ENCODE measurements at places on chromosomes 16 and 17.

DNA sequence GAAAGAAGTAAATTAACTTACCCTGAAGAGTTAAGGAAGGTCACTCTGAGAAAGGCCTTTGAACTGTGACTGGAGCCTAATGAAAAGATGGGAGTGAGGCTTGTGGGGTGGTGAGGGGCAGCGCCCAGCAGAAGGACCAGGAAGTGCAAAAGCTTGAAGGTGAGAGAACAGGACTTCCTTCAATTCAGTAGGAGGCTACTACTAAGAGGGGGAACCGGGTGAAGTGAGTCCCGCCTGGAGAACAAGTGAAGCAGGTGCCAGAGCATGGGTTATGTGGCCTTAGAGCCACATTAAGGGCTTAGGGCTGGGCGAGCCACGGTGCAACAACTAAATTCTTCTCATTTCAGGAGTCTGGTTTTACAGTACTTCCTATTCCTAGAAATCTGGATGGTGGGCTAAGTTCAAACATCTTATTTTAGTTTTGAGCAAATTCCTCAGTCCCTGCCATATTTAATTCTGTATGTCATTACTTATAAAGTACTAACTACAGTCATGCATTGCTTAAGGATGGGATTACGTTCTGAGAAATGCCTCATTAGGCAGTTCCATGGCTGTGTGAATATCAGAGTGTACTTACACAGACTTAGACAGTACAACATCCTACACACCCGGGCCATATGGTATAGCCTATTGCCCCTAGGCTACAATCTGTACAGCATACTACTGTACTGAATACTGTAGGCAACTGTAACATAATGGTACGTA, 5.1 kb downstream of the CFAP20 start:
- no peak for DNase-seq

GRCh38 chr17:69809331-69809730, 265.7 kb upstream of the KCNJ16 start:
- DNase-seq, result peak; percentile 12

GRCh38 chr16:57384248-57385070, 12.2 kb downstream of the CX3CL1 start:
- no peak for DNase-seq

GRCh38 chr17:41680426-41681040, 8.2 kb upstream of the EIF1 start:
- no peak for DNase-seq

- DNase-seq, result peak; percentile 40
These were observed 20.7 kb downstream of the ADAP2 start for GRCh38 chr17:30942308-30943079.

- no peak for DNase-seq
These were observed 12.5 kb upstream of the CIBAR2 start for GRCh38 chr16:85124636-85125346.

- peak; percentile 72 for DNase-seq
These were observed 51.4 kb downstream of the HS3ST3A1 start for GRCh38 chr17:13550291-13550690.

DNA sequence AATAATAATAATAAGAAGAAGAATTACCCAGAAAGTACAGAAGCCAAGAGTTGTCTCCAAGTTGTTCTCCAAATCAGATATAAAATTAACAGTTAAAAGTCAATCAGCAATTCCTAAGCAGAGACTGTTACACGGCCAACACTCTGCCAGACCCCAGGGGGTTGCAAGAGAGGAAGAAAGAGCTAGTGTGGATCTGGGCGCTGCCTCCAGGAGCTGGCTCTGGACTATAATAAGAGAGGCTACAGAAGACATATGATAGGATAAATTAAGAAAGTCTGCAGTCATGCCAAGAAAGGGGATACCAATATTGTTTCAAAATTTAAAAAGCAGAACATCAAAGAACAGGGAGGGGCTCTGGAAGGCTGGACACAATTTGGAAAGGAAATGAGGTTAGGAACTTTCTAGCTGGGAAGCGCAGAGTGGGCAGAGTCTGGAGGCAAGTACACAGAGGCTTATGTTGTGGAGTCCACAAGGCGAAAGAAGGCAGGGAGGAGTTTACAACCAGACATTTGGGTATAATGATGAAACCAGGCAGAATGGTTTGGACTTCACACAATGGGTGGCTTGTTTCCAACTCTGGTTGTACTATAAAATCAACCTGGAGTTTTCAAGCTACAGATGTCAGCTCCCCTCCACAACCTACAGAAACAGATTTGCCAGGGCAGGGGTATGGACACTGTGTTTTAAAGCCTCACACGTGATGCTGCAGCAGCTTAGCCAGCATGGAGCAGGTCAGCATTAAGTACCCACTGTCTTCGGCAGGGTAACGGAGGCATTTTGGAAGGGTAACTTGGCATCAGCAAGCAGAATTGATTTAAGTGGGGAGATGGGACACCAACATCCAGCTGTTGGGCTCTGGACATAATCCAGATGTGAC, 49.4 kb downstream of the SLC39A11 start:
- no peak for DNase-seq

- DNase-seq, result no peak
These were observed 23.0 kb downstream of the STXBP4 start for GRCh38 chr17:54991567-54991966.

GRCh38 chr17:39283896-39284295, 58.2 kb upstream of the STAC2 start:
- no peak for DNase-seq

GRCh38 chr16:19014461-19014860, 30.7 kb downstream of the TMC7 start:
- DNase-seq, result no peak

- DNase-seq, result no peak
These were observed 50.2 kb downstream of the ARSG start for GRCh38 chr17:68341482-68341881.

DNA sequence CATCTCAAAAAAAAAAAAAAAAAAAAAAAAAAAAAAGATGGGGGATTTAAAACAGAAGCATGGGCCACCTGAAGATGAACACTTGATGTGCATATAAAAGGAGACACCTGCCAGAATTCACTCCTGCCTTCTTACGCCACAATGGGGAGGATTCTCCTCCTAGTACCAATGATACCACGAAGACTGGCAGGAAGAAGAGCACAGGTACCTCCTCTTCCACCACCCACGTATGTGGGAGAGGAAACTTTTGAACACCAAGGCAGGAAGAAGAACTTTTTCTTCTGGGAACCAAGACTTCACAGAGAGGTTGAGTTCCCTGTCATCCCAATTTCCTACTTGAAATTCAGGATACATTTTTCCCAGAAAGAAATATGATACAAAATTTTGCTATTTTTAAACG, 2.7 kb upstream of the MAP2K6 start:
- DNase-seq, result no peak

- DNase-seq, result no peak
These were observed 15.4 kb downstream of the ZFPM1 start for GRCh38 chr16:88468275-88469129.

- DNase-seq, result no peak
These were observed 369.1 kb upstream of the XYLT1 start for GRCh38 chr16:17839907-17840306.
